Pancreas (tissue), 10 donors: ENCODE measurements at places on chromosomes 11 and 22. TPM values are rescaled to one million over a fixed set of nuclear protein-coding genes. Genes with fewer than 3 reads are reported as not detected.

The SCUBE2 gene
- 7.1 TPM for total RNA-seq

The DYNC2H1 gene
- 8.0 TPM for total RNA-seq

The CASP5 gene
- total RNA-seq: not detected

The VPREB1 gene
- total RNA-seq: not detected

The OR8G5 gene
- total RNA-seq: not detected

The YPEL1 gene
- total RNA-seq: 2.5 TPM

The OR5D14 gene
- total RNA-seq: not detected

The OTOG gene
- total RNA-seq: not detected

The MUC5AC gene
- total RNA-seq: 0.04 TPM

The ZBED5 gene
- 13.5 TPM for total RNA-seq

The HBG2 gene
- not detected for total RNA-seq

The APIP gene
- total RNA-seq: 14.4 TPM

The LARGE1 gene
- 13.8 TPM for total RNA-seq

GRCh38 chr11:131470216-131470925 lies 100.0 kb downstream of the NTM start:
- no peaks in the 10 kb centered on the region for H3K27me3 ChIP-seq
- H3K36me3 ChIP-seq: no peaks in the 10 kb centered on the region
- no peaks in the 10 kb centered on the region for H3K4me1 ChIP-seq
- no peak overlapping the region for H3K4me3 ChIP-seq
- H3K27ac ChIP-seq: no peak overlapping the region

- H3K27me3 ChIP-seq: no peaks in the 10 kb centered on the region
- H3K27ac ChIP-seq: no peak overlapping the region
- H3K4me1 ChIP-seq: no peaks in the 10 kb centered on the region
- no peaks in the 10 kb centered on the region for H3K36me3 ChIP-seq
These were observed 38.9 kb upstream of the EED start for GRCh38 chr11:86205421-86206336.

- peaks cover 14% of the 10 kb centered on the region for H3K4me1 ChIP-seq
- no peak overlapping the region for H3K4me3 ChIP-seq
- no peaks in the 10 kb centered on the region for H3K27me3 ChIP-seq
- DNase-seq: no peak
- no peaks in the 10 kb centered on the region for H3K36me3 ChIP-seq
These were observed 2.0 kb downstream of the SBF2 start for GRCh38 chr11:10291801-10292638.

DNA sequence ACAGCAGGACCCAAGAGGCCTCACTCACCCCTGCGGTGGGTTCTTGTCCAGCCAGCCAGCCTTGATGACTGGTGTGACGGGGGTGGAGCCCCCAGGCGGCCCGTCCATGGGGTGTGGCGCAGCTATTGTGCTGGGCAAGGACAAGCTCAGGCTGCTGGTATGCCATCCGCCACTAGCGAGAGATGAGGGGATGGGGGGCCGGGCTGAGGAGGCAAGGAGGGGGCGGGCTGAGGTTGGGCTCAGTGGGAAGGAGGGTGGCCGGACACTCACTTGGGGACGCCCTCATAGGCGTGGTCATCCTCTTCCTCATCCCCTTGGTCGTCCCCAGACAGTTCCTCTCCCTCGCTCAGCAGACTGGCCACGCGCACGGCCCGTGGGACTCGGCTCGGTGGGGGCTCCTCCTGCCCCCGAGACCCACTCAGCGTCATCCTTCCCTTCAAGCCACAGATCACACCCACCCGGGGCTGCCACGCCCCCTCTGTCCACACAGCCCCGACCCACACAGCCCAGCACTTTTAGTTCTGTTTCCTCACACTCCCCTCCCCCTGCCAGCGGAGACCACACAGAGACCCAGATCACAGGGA lies 38.0 kb upstream of the PDE2A start:
- no peaks in the 10 kb centered on the region for H3K27me3 ChIP-seq
- H3K4me1 ChIP-seq: no peaks in the 10 kb centered on the region
- H3K4me3 ChIP-seq: no peak overlapping the region
- peaks cover 36% of the 10 kb centered on the region for H3K36me3 ChIP-seq

- H3K27me3 ChIP-seq: no peaks in the 10 kb centered on the region
- no peaks in the 10 kb centered on the region for H3K36me3 ChIP-seq
- peaks cover 16% of the 10 kb centered on the region for H3K4me1 ChIP-seq
- no peak overlapping the region for H3K4me3 ChIP-seq
- DNase-seq: no peak
These were observed 50.3 kb downstream of the MICAL3 start for GRCh38 chr22:17974087-17974486.

DNA sequence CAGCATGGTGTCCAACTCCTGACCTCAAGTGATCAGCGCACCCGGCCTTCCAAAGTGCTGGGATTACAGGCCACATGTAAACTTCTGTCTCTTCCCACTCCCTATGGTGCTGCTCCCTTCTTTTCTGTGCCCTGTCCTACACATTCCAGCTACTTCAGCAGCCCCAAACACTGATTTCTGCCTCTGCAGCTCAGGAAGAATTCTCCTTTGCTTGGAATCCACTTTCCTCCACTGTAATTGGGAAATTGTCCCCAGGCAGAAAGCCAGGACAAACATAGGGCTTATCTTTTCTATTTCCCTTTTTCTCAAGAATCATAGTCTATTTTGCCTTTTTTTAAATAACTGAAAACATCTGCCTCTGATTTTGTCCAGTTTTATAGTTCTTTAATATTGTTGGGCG lies 21.3 kb upstream of the DRG1 start:
- H3K27me3 ChIP-seq: no peaks in the 10 kb centered on the region
- H3K4me3 ChIP-seq: no peak overlapping the region
- no peaks in the 10 kb centered on the region for H3K36me3 ChIP-seq
- H3K27ac ChIP-seq: no peak overlapping the region
- no peaks in the 10 kb centered on the region for H3K4me1 ChIP-seq

- peak; percentile 80 for DNase-seq
- H3K27ac ChIP-seq: peak within 1 kb of the TSS; percentile 89
- H3K27me3 ChIP-seq: no peaks in the 10 kb centered on the region
- H3K4me3 ChIP-seq: peak within 1 kb of the TSS; percentile 77
These were observed at the start of gene CSNK1E for GRCh38 chr22:38317122-38317994. CSNK1E (minus strand) TSS chr22:38317433; CDS start chr22:38314157, 3,276 bp downstream.

GRCh38 chr11:62842171-62842741 lies 2.9 kb upstream of the WDR74 start:
- no peaks in the 10 kb centered on the region for H3K36me3 ChIP-seq
- no peaks in the 10 kb centered on the region for H3K27me3 ChIP-seq
- peak; percentile 56 for DNase-seq

DNA sequence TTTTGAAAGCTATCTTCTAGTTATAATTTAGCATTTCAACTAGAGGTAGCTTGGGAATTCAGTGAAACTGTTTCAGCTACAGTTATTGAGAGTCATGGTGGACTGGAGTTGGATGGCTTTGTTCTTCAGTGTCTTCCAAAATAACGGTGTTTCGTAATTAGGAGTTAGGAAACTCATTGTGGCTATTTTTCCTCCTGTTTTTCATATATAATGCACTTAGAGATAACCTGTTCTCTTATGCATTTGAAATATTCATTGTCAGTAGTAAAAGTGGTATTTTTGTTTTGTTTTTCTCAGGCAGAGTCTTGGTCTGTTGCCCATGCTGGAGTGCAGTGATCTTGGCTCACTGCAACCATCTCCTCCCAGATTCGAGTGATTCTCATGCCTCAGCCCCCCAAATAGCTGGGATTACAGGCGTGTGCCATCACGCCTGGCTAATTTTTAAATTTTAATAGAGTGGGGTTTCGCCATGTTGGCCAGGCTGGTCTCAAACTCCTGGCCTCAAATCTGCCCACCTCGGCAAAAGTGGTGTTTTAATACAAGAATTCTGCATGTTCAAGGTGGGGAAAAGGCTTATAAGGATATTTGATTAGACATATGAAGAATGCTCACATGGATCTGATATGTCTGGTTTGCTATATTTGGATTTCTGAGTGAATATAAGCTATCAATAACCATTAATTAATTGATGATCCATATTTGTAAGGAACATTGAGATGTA lies 12.7 kb downstream of the PDHX start:
- DNase-seq: no peak
- H3K27me3 ChIP-seq: no peaks in the 10 kb centered on the region
- no peak overlapping the region for H3K27ac ChIP-seq
- H3K4me1 ChIP-seq: peaks cover 22% of the 10 kb centered on the region

- no peak overlapping the region for H3K4me3 ChIP-seq
- no peaks in the 10 kb centered on the region for H3K27me3 ChIP-seq
- peak overlapping the region; percentile 76 for H3K27ac ChIP-seq
- no peaks in the 10 kb centered on the region for H3K36me3 ChIP-seq
- H3K4me1 ChIP-seq: peaks cover 30% of the 10 kb centered on the region
- peak; percentile 86 for DNase-seq
These were observed 62.6 kb upstream of the PTPRJ start for GRCh38 chr11:47917599-47918369.

- no peaks in the 10 kb centered on the region for H3K4me1 ChIP-seq
- no peak for DNase-seq
- no peaks in the 10 kb centered on the region for H3K27me3 ChIP-seq
- H3K27ac ChIP-seq: no peak overlapping the region
These were observed 403.7 kb upstream of the SYN3 start for GRCh38 chr22:33461698-33462434.

GRCh38 chr11:70322666-70323065 lies 52.2 kb downstream of the PPFIA1 start:
- H3K4me3 ChIP-seq: no peak overlapping the region
- DNase-seq: no peak
- H3K27ac ChIP-seq: no peak overlapping the region

GRCh38 chr11:111954154-111954553 lies 17.0 kb downstream of the DIXDC1 start:
- no peak for DNase-seq
- no peaks in the 10 kb centered on the region for H3K36me3 ChIP-seq
- no peaks in the 10 kb centered on the region for H3K4me1 ChIP-seq
- H3K4me3 ChIP-seq: no peak overlapping the region

- H3K36me3 ChIP-seq: no peaks in the 10 kb centered on the region
- H3K27me3 ChIP-seq: no peaks in the 10 kb centered on the region
- H3K4me1 ChIP-seq: peaks cover 32% of the 10 kb centered on the region
- no peak overlapping the region for H3K4me3 ChIP-seq
These were observed 851.1 kb upstream of the RAG2 start for GRCh38 chr11:37449146-37449545.

GRCh38 chr11:128022761-128023160 lies 564.6 kb downstream of the ETS1 start:
- H3K27me3 ChIP-seq: no peaks in the 10 kb centered on the region
- DNase-seq: no peak
- H3K4me1 ChIP-seq: no peaks in the 10 kb centered on the region
- H3K4me3 ChIP-seq: no peak overlapping the region
- H3K36me3 ChIP-seq: no peaks in the 10 kb centered on the region

- peak overlapping the region; percentile 82 for H3K27ac ChIP-seq
- DNase-seq: no peak
- H3K4me1 ChIP-seq: peaks cover 38% of the 10 kb centered on the region
- H3K27me3 ChIP-seq: no peaks in the 10 kb centered on the region
These were observed 618 bp upstream of the CERK start for GRCh38 chr22:46738647-46739093.

- no peak for DNase-seq
- H3K36me3 ChIP-seq: no peaks in the 10 kb centered on the region
- no peaks in the 10 kb centered on the region for H3K4me1 ChIP-seq
These were observed 197.0 kb downstream of the PGR start for GRCh38 chr11:100932474-100933100.

DNA sequence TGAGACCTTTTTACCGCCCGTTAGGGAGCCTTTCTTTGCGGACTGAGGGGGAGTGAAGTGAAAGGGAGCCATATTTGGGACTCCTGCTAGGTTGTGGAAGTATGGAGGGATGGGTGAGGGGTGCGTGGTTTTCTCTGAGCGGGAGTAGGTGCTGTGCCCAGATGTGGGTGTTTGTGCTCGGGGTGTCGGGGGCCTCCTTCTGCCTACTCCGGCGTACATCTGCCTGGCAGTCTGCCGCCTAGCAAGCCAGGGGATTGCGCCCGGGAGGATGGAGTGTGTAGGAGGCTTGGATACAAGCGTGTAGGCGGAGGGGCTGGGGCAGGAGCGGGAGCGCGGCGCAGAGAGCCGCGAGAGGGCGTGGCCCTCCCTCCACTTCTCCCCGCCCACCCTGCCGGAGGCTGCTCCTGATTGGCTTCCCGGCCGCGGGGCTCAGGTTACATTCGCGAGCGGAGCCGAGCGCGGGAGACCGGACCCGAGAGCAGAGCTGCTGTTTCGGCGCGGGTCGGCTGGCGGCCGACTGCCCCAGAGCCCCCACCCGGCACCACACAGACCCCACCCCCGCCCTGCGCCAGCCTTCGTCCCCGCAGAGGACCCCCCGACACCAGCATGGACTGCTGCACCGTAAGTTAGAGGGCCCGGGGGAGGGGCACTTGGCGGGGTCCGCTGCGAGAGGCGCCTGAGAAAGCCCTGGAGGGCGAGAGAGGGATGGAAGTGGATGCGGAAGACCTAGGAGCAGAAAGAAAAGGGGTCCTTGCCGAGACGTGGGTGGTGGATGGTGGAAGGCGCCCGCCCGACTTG lies at the start of gene NRGN:
Gene NRGN, plus strand, starts transcription at position 464 of the 798 bp plus-strand sequence. Its CDS starts 143 bp downstream, at position 607.
- peak; percentile 97 for DNase-seq
- H3K27ac ChIP-seq: no peak within 1 kb of the TSS
- no peaks in the 10 kb centered on the region for H3K27me3 ChIP-seq
- no peaks in the 10 kb centered on the region for H3K4me1 ChIP-seq
- peak within 1 kb of the TSS; percentile 0 for H3K4me3 ChIP-seq
- H3K36me3 ChIP-seq: no peaks in the 10 kb centered on the region

- DNase-seq: no peak
- H3K27me3 ChIP-seq: no peaks in the 10 kb centered on the region
- no peak overlapping the region for H3K4me3 ChIP-seq
- no peaks in the 10 kb centered on the region for H3K4me1 ChIP-seq
These were observed 8.7 kb upstream of the CALCA start for GRCh38 chr11:14980854-14981253.

- H3K27me3 ChIP-seq: no peaks in the 10 kb centered on the region
- no peak overlapping the region for H3K4me3 ChIP-seq
- H3K27ac ChIP-seq: peak overlapping the region; percentile 46
These were observed 10.3 kb downstream of the VPS37C start for GRCh38 chr11:61150706-61151544.

GRCh38 chr11:889687-890475 lies 20.7 kb downstream of the CHID1 start:
- no peak overlapping the region for H3K27ac ChIP-seq
- H3K36me3 ChIP-seq: no peaks in the 10 kb centered on the region
- no peaks in the 10 kb centered on the region for H3K27me3 ChIP-seq
- no peak for DNase-seq
- H3K4me3 ChIP-seq: no peak overlapping the region
